ENCODE measurements at places on chromosomes 3 and 15. TPM values are rescaled to one million over a fixed set of nuclear protein-coding genes. Genes with fewer than 3 reads are reported as not detected.
A peak's percentile ranks its signal among the peaks of the same experiment; 100 is the strongest.

- DNase-seq = no peak
These were observed 137.4 kb downstream of the MBNL1 start for GRCh38 chr3:152405915-152406802.

DNA sequence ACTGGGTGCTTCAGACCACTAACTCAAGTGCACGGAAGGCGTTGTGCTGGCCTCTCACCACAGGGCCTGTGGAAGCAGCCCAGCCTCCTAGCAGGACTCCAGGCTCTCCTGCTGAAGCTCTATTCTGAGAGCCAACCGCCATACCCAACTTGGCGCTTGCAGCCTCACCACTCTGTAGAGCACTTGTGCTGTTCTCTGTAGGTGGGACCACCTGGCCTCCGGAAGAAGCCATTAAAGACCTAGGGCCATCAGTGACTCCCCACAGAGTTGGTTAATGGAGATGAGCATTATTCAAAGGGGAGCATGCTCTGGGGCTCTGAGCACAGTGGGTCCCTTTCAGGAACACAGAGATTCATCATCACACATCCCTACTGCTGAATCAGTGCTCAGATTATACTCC lies 50.9 kb downstream of the C3orf85 start:
- no peak for DNase-seq

DNA sequence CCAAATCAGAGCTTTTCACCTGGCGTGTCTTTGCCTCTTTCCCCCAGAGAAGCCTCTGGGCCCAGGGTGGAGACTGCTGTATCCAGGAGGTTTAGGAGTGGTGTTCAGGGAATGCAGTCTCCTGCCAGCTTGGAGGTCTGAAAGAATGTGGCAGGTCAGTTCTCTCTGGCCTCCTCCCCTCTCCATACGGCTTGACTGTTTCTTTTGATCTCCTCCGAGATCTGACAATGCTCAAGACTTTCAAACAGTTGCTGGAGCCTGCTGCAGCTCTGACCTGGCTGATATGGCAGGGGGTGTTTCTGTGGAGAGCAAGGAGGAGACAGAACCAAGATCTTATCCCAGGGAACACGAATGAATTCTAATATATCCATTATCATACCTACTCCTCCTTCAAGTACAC lies 24.7 kb upstream of the TM4SF4 start:
- no peak for DNase-seq

DNA sequence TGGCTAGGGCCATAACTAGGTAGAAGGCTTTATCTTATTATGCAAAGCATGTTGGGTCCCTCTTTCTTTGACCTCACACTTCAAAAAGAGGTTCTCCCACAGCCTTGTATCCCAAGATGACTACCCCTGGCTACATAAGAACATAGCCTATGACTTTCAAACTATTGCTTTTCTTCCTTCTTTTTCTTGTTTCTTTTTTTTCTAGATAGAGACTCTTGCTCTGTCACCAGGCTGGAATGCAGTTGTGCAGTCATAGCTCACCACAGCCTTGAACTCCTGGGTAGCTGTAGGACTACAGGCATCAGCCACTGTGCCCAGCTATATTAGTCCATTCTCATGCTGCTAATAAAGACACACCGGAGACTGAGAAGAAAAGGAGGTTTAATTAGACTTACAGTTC lies 47.2 kb downstream of the DIPK2A start:
- no peak for DNase-seq

- no peak for DNase-seq
These were observed 5.2 kb downstream of the HTR3C start for GRCh38 chr3:184058029-184058428.

GRCh38 chr3:127984241-127984975 lies 67.8 kb upstream of the SEC61A1 start:
- no peak for DNase-seq

DNA sequence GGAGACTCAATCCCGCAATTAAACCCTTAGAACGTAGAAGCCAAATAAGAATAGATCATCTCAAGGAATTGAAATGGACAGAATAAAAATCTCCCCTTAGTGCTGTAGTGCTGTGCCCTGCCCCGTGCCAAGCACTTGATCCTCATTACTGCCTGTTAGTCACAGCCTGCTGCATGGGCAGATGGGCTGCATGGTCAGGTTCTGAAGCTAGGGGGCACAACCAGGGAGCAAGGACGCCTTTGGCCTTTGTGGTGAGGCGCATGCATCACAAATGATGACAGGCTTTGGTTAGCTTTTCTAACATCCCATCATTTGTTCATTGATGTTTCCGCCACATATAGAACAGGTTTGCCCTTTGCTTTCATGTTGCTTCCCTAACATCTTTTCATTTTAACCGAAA lies 336.3 kb upstream of the ADAMTS9 start:
- no peak for DNase-seq

GRCh38 chr3:88019024-88019423 lies 39.8 kb downstream of the CGGBP1 start:
- no peak for DNase-seq

GRCh38 chr15:60580073-60580472 lies 101.1 kb upstream of the ICE2 start:
- no peak for DNase-seq

DNA sequence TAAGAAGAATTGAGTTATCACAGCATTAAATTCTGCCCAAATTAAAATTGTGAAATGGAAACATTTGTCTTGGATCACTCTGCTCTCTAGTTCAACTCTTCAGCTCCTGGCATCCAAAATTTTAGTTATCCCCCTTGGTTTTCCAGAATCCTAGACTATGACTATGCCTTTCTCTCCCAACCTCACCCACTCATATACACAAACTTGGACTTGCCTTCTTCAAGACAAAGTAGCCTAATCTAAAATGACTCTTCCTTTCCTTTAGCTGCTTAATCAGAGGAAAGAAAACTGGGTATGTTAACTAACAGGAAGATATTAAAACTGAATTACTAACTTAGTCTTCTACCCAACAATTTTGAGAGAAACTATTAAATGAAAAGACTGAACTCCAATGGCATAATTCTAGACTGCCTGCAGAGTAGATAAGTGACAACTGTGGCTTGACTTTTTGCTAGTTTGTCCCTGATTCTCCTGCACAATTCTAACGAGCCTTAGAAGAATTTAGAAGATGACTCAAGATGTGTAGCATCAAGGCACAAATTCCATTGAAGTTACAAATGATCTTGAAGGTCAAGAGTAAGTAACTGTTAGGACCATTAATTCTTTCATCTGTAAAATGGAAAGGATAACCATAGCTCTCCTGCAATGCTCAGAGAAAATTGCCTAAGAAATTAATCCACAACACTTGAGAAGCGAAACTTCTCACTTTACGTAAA lies 5.2 kb upstream of the GOLIM4 start:
- DNase-seq = no peak

- DNase-seq = no peak
These were observed 330.3 kb downstream of the CLSTN2 start for GRCh38 chr3:140265302-140265701.

DNA sequence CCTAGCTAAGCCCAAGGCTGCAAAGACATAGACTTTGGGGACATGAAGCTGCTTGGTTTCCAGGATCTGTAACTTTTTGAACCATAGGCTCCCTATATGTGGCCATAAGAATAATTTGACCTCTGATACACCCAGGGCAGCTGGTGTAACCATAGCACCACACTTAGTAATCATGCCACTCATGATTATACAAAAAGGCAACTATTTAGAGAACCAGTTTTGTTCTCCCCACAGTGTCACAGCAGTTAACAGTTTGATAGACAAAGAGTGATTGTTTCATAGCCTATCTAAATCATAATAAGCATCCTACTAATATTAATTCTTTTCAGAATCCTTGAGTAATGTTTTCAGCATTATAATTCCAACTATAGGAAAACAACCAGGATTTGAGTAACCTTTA lies 334.9 kb downstream of the NEK10 start:
- no peak for DNase-seq

- no peak for DNase-seq
These were observed 71.7 kb downstream of the P3H2 start for GRCh38 chr3:190048932-190049441.

DNA sequence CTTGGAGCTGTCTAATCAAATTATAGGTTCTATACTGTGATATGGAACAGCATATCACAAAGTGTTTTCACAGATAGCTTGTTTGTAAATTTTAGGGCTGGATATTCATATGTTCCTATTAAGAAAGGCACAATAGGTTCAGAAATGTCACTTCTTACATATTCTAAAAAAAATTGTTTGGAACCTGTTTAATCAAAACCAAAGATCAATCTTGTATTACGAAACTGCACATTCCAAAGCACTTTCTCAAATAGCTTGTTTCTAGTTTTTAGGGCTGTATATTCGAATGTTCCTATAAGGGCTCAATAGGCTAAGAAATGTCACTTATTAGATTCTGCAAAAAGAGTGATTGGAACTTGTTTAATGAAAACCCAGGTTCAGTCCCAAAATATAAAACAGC lies 67.4 kb upstream of the OSBPL11 start:
- no peak for DNase-seq

GRCh38 chr3:108044699-108045098 lies 46.1 kb downstream of the CD47 start:
- no peak for DNase-seq

- DNase-seq = peak; percentile 35
These were observed 1.1 kb upstream of the SPTBN5 start for GRCh38 chr15:41894791-41895463.

GRCh38 chr3:25040748-25041147 lies 387.3 kb upstream of the RARB start:
- no peak for DNase-seq

GRCh38 chr3:71621825-71622537 lies 38.5 kb upstream of the FOXP1 start:
- no peak for DNase-seq

DNA sequence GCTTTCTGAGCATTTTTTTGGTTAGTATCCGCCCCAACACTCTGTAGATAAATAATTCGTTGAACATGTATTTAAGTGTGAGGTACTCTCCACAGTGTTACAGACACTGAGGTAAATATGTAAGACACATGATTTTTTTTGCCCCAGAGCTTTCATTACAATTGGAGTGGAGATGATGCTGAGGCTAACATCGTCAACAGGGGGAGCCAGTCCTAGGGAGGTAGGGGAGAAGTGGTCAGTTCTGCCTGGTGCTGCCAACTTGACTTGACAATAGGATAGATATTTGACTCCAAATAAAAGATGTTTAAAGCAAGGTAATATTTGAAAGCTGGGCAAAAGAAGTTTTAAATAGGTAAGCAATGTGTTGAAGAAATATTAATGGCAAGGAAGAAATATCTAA lies 295.7 kb downstream of the UNC13C start:
- no peak for DNase-seq

DNA sequence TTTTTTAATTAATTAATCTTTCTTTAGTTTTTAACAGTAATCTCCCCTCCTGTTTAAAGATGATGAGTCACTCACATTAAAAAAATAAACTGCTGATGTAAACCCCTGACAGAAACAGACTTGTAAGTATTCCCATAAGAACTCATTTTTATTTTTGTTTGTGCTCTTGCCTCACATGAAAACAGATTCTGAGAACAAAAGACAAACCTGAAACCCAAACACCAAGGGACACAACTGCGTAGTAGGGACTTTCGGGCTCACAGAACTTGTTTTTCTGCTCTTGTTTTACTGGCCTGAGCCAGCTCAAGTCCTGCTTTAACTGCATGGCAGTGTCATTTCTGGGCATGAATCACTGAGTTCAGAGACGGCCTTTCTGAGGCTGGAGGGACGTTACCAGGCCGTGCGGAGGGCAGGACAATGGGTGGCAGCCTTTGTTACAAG lies 600.8 kb downstream of the FOXP1 start:
- DNase-seq = no peak

DNA sequence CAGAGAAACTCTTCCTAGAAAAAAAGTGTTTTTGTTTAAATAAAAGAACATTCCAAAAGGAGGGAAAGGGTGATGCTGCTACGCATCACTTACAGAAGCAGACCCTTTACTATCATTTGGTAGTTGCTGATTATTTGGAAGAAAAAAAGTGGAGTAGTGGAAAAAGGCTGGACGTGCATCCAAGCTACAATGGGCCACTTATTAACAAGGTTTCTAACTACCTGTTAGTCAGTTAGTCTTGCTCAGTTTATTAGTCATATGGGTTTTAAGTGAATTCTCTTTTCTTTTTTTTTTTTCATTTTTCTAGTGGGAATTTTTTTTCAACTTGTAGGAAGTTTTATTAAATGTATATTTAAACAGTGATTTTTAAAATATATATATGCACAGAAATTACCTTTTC lies 866.0 kb downstream of the MCTP2 start:
- no peak for DNase-seq

GRCh38 chr3:52896613-52897012 lies 735 bp downstream of the STIMATE start:
- no peak for DNase-seq

HEG1 gene
- total RNA-seq = 10.7 TPM

ZNF501 gene
- 2.8 TPM for total RNA-seq

TMEM212 gene
- total RNA-seq = not detected

C3orf22 gene
- not detected for total RNA-seq

TRAIP gene
- 23.9 TPM for total RNA-seq

SNTN gene
- not detected for total RNA-seq

ALDH1A2 gene
- total RNA-seq = not detected

C3orf49 gene
- total RNA-seq = not detected

SERPINI2 gene
- not detected for total RNA-seq

Measured in HepG2 (cell line).